SHP77 (cell line): ENCODE measurements at places on chromosomes 7 and 10.

GRCh38 chr10:81251457-81252115, 623.4 kb upstream of the NRG3 start:
- DNase-seq, result no peak

GRCh38 chr7:27185013-27185853, at the start of gene HOXA11:
Gene HOXA11 (minus strand): TSS chr7:27185232. CDS start chr7:27185144, 88 bp downstream.
- DNase-seq, result no peak

GRCh38 chr7:142272841-142273240, 15.0 kb upstream of the PRSS58 start:
- DNase-seq, result no peak

DNA sequence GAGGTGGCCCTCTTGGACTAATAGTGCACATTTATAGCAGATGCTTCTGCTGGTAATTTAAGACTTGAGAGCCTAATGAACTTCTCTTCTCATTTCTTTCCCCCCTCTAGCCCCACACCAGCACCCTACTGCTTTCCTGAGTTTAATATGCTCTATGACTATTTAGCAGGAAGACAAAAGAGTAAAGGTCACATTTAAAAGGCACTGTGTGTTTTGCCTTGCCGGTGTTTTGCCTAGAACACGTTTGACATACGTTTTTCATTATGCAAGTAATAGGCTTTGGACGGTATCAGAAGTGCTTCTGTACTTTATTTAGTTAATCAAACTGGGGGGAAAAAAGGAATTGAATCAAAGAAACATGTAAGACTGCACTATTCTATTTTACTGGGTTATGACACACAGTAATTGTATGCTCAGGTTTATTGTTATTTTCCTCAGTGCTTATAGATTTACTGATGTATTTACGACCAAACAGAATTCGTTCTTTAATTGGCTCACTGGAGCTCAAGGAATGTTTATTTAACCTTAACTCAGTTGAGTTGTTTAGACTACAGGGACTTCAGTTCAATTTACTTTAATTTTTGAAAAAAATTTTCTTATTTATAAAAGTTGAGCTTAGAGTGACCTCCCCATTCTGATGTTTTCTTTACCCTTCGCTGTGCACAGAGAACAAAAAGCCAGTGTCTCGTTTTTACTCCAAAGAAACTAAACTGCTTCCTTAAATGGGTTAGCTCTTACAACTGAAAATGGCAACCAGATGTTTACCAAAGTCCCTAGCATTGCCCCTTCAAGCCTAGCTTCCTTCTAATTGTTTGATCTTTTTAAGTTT, 35.4 kb downstream of the CPED1 start:
- no peak for DNase-seq

DNA sequence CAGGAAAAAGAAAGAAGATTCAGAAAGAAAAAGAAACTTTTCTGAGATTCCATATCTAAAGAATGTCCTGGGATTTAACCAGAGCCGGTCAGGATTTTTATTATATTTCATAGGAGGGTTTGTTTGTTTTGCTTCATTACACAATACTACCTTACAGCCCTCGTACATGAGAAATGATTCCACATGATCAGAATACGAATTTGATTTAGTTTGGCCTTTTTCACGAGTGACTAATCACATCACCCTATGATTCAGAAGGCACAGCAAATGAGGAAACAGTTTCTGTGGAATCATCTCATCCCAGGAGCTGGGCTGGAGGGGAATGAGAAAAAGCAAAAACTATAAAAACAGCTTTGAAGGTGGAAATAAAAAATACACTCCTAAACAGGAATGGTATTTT, 54.7 kb upstream of the VWC2 start:
- DNase-seq, result no peak

- DNase-seq, result no peak
These were observed 537.2 kb downstream of the TFEC start for GRCh38 chr7:115493381-115493780.

DNA sequence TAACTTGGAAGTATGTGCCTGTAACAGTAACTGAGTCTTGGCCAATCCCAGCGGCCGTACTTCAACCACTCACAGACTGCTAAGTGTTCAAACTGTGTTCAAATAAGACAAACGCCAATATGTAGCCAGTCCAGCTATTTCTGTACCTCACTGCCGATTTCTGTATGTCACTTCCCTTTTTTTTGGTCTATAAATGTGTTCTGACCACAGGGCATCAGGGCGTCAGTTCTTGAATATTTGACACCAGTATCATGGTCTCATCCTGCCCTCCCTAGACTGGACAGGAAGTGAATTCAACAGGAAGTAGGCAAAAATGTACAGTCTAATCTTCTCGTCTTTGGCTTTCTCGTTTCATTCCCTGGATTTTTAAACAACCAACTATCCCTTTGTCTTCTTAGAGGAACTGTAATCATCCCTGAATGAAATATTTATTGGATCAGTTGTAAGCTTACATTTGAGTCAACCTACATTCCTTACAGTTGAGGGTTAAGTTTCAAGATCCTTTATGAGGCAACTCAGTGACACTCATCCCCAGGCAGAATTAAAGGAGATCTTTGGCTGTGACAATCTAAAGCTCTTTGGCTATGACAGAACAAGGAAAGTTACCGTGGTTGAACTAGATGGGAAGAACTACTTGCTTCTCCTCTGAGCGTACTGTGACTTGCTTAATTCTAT, 232.7 kb downstream of the NSUN6 start:
- DNase-seq, result no peak

DNA sequence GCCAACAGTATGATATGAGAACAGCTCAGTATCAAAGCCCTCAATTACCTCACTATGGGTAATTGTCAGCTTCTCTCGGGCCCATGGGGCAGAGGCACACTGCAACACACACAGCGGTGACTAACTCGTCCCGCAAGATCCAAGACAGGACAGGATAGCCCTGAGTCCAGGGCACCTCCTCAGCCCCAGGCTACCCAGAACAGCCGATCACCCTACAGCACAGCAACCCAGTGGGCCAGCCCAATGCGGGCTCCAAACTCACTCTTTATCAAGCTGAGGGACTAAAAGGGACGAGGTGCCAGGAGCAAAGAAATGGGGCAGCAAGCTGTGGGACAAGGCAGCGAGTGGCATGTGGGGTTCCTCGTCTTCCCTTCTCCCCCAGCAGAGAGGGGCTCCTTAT, 765.1 kb downstream of the GRID1 start:
- DNase-seq, result no peak

- no peak for DNase-seq
These were observed 88.3 kb upstream of the CACUL1 start for GRCh38 chr10:118842843-118843624.

DNA sequence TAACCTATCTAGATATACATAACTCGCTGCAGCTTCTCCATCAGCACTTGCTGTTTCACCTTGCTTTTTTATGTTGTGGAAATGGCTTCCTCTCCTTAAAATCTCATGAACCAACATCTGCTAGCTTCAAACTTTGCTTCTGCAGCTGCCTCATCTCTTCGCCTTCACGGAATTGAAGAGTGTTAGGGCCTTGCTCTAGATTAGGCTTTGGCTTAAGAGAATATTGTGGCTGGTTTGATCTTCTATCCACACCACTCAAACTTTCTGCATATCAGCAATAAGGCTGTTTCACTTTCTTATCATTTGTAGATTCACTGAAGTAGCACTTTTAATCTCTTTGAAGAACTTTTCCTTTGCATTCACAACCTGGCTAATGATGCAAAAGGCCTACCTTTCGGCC, 49.2 kb upstream of the AGR3 start:
- DNase-seq, result no peak

- DNase-seq, result peak; percentile 51
These were observed 650.4 kb downstream of the NXPH1 start for GRCh38 chr7:9083837-9084236.

DNA sequence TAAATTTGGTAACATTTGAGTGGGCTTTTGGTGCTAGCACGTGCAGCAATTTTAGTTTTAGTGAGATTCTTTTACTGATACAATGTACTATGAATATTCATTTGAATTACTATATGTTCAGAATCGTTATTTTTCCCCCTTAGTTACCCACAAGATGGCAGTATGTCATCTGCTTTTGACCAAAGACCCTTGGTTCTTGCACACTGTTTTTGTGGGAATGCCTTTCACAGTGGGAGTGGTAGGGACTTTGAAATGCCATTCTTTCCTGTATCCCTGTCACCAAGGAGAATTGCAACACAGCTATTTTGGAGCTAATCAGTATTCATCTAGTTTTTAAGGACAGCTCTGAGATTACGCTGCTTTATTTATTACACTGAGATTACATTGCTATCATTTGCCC, 40.6 kb downstream of the SEC23IP start:
- peak; percentile 4 for DNase-seq

DNA sequence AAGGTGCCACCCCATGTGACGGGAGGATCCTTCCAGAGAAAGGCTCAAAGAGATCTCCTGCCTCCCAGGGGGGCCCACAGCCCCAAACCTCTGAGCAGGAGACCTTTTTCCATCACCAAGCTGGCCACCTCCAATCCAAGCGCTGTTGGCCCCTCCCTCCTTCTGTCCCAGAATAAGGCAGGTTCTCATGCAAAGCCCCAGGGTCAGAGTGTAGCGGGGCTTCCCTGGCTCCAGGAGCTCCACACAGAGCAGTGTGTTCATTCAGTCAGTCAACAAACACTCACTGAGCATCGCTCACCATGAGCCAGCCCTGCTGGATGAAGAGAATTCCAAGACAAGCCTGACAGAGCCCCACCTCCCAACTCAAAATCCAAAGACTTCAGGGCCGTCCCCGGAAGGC, 39.0 kb downstream of the TNRC18 start:
- DNase-seq, result no peak

DNA sequence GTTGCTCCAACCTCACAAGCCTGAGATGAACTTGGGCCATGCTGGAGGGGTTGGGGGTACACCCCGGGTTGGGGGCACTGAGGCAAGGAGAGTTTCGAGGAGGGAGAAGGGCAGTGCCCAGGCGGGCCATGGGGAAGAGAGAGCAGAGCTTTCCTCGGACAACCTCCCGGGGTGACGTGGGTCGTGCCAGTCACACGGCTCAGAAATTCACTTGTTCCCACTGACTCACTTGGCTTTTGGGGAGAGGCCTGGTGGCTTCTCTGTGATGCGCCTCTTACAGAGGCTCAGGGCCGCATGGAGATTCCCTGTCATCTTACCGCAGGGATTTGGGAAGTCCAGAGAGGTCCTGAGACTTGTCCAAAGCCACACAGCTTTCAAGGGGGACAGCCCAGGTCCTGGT, 2.9 kb downstream of the LAT2 start:
- DNase-seq, result no peak

GRCh38 chr10:24439935-24440334, 231.0 kb downstream of the KIAA1217 start:
- DNase-seq, result no peak

GRCh38 chr10:48818861-48819520, 120.6 kb downstream of the LRRC18 start:
- DNase-seq, result no peak

DNA sequence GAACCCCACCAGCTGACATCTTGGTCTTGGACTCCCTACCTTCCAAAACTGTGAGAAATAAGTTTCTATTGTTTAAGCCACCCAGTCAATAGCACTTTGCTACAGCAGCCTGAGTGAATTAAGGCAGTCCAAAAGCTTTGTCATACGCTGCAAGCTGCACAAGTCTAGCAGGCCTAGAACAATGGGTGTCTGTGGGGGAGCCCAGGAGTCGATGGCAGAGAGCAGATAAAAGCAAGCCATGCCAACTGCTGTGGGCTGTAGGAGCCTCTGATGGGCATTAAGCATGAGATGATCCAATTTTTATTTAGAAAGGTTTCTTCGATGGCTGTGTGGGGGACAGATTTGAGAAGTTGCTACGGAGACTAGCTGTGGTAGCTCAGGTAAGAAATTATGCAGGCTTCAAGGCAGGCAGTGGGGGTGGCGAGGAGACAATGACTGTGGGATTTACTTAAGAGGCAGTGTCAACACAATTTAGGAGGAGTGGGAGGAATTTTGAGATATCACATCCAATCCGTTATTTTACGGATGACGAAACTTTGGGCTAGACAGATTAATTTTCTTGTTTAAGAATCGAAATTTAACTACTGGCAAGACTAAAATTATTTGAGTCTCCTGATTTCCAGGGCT, 110.4 kb downstream of the NRCAM start:
- DNase-seq, result peak; percentile 26

DNA sequence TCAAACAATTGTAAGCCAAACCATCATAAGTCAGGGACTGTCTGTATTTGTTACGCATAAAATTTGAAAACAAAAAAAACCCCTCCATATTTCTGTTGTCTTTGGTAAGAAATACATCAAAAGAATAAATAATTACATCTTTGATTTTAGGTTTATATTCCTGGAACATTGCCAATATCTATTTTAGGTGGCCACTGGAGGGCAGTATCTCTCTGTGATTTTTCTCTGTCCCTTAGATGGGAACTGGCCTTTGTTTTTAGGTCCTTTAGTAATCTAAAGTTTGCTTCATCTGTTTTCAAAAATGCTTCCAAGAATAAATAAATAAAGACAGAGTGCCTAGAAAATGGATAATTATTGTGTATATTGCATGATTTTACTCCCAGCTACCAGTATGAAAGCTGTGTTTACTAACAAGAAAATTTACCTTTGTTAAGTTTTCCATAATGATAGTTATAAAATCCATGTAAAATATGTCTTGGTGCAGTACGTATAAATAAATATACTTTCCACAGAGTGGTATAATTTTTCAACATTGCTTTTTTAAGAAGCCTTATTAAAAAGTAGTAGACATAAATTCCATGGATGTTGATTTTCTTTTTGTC, 64.2 kb downstream of the PHYHIPL start:
- DNase-seq, result no peak

- no peak for DNase-seq
These were observed 35.5 kb downstream of the RAB19 start for GRCh38 chr7:140439359-140439758.

GRCh38 chr7:101465131-101465530, 102.5 kb downstream of the COL26A1 start:
- DNase-seq, result no peak

- DNase-seq, result no peak
These were observed 137.0 kb downstream of the RAPGEF5 start for GRCh38 chr7:22219739-22220493.

DNA sequence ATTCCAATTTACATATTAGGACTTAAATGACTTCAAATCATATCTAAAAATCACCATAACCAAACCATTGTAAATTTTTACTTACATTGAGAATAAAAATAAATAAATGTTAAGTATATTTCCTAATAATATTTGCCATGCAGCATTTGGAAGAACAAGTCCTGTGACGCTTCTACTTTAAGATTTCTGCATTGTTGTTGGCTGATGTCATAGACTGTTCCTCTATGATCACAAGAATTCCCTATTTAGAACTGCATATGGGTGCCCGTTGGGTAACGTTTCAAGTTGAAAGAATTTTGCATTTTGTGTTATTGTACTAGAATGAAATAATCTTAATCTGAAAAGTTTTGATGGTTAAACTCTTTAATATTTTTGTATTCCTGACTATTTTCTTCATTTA, 5.1 kb upstream of the ITGB1 start:
- no peak for DNase-seq

- DNase-seq, result no peak
These were observed 2.4 kb downstream of the CH25H start for GRCh38 chr10:89204621-89205185.

GRCh38 chr7:69735582-69735981, 137.3 kb downstream of the AUTS2 start:
- DNase-seq, result no peak

DNA sequence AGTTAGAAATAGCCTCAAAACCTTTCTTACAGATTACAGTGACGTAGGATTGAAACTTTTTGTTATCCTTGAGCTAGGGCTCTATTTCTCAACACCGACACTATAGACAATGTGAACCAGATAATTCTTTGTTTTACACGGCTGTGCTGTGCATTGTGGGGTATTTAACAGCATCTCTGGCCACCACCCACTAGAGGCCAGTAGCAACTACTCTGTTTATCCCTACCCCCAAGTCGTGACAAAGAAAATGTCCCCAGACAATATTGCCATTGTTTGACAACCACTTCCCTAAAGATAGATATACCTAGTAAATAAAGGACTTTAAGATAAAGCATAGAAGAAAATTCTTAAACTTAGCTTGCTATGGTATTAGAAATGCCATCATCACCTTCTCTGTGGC, 359.6 kb downstream of the ARL4A start:
- no peak for DNase-seq
